CD4-positive, alpha-beta memory T cell (primary cell): ENCODE measurements at places on chromosomes 5 and 9. TPM values are rescaled to one million over a fixed set of nuclear protein-coding genes. Genes with fewer than 3 reads are reported as not detected.

Gene C7
- not detected for total RNA-seq

- DNase-seq = no peak
- H3K36me3 ChIP-seq = no peaks in the 10 kb centered on the region
- no peak overlapping the region for H3K4me3 ChIP-seq
- peaks cover 12% of the 10 kb centered on the region for H3K27me3 ChIP-seq
- no peak overlapping the region for H3K27ac ChIP-seq
Observed at GRCh38 chr5:72125941-72126620, 18.8 kb downstream of the MAP1B start.

DNA sequence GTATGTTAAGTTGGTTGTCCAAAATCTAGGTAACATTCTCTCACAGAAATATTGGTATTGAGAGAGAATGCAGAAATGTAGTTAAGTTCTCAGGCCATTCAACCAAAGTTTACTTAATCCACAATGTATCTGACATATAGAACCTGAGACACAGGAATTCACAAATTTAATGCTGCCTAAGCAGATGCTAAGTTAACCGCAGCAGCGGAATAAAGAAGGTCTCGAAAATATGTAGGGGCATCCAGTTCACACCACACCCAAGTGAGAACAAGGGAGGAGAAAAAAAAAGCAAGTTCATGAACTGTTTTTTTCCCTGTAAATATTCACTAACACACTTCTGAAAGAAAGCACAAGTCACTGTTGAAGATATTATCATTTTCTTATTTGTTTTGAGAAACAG, 194.0 kb downstream of the BNC2 start:
- DNase-seq = no peak
- no peak overlapping the region for H3K27ac ChIP-seq
- no peaks in the 10 kb centered on the region for H3K4me1 ChIP-seq
- no peaks in the 10 kb centered on the region for H3K36me3 ChIP-seq

Gene ACTBL2
- total RNA-seq = not detected

Gene GABRB2
- total RNA-seq = not detected

DNA sequence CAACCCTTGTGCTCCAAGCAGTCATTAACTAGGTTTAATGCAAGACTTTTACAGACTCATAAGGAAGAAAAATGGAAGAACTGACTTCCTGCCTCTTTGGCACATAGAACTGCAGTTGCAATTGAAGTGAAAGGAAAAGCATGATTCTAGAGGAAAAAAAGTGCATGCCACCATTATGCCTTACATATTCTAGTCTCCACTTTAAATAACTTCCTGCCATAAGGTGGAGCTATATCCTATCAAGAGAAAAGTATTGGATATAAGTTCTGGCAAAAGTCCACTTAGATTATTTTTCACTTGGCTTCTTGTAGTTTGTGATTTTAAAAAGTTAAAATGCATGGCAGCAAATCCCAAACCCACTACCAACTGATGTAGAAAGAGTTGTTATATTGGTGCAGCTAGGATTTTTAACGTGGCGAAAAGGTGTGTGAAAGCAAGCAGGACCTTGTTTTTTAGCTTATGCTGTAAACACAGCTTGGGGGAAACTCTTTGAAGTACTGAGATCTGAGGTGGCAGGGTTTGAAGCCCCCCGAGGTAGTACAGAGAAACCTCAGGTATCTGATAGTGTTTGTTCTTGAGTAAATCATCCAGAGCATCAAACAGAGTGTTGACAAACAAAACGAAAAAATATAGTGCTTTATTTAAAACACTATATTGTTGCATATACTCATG, 117.9 kb downstream of the ANXA1 start:
- H3K27me3 ChIP-seq = no peaks in the 10 kb centered on the region
- DNase-seq = no peak
- no peak overlapping the region for H3K4me3 ChIP-seq
- H3K4me1 ChIP-seq = no peaks in the 10 kb centered on the region

Gene FST
- total RNA-seq = 2.3 TPM

Gene CEMIP2
- 89.4 TPM for total RNA-seq

Gene TAF11L5
- not detected for total RNA-seq

Gene CDKN2A
- 6.1 TPM for total RNA-seq

DNA sequence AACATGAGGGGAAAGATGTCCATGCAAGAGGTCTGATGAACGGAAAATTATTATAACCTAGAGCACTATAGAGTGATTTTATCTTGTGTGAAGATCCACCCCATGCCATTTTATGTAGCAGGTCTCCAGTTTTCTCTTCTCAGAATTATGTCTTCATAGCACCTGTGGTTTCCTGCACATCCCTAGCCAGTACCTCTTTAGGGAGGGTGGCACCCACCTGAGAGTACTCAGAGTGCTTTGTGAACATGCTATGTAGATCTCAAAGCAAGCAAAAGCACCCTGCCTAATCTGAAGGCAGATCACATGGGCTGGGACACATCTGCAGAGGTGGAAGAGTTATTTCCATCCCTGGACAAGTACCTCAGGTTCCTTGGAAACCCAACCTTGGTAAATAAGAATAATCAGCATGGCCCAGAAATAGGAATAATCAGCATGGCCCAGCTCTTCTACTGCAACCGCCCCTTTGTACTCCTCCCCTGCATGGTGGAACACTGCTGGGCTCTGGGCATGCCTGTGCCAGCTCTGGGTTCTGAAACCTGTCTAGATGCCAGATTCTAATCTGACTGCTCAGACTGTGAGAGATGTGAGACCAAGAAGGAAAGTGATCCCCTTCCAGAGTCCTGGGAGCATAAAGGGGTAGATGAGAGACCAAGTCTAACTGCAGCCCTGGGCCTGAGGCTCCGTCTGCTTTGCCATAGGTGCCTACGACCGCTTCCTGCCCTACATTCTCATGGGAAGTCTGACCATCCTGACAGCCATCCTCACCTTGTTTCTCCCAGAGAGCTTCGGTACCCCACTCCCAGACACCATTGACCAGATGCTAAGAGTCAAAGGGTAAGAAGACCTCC, 23.7 kb downstream of the SLC22A5 start:
- H3K27me3 ChIP-seq = no peaks in the 10 kb centered on the region
- no peak for DNase-seq
- no peak overlapping the region for H3K4me3 ChIP-seq

- H3K27me3 ChIP-seq = no peaks in the 10 kb centered on the region
Observed at GRCh38 chr5:95962785-95963184, 1.1 kb upstream of the ELL2 start.

- no peaks in the 10 kb centered on the region for H3K27me3 ChIP-seq
- H3K27ac ChIP-seq = no peak overlapping the region
- no peaks in the 10 kb centered on the region for H3K36me3 ChIP-seq
- DNase-seq = no peak
- H3K4me1 ChIP-seq = no peaks in the 10 kb centered on the region
- H3K4me3 ChIP-seq = no peak overlapping the region
Observed at GRCh38 chr5:122259995-122260394, 52.0 kb upstream of the SNCAIP start.

GRCh38 chr9:120538339-120538738, 41.6 kb downstream of the CDK5RAP2 start:
- H3K4me3 ChIP-seq = no peak overlapping the region
- no peaks in the 10 kb centered on the region for H3K27me3 ChIP-seq
- no peak for DNase-seq

GRCh38 chr5:125043781-125044391, 297.4 kb upstream of the ZNF608 start:
- no peaks in the 10 kb centered on the region for H3K27me3 ChIP-seq
- no peaks in the 10 kb centered on the region for H3K4me1 ChIP-seq
- DNase-seq = no peak

Gene KIF20A
- total RNA-seq = not detected

Gene OR2Y1
- total RNA-seq = not detected

Gene FOXD4L6
- total RNA-seq = not detected

DNA sequence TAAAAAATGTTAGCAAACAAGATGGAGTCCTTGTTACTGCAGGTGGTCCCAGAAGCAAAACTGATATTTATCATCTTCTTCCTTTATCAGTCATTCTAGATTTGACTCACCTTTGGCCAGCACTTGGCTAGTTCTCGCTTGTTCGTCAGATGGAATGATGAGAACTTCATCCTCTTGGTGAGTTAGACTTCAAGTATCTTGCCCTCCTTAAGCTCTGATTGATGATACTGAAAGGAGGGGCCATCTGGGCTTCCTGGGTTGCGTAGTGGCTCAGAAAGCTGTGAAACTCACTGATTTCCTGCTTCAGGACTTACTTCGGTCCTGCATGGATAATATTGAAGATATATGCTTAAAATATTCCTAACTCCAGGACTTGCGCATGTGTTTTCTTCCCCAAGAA, 1248.2 kb upstream of the CDH9 start:
- no peaks in the 10 kb centered on the region for H3K4me1 ChIP-seq
- no peak for DNase-seq
- no peaks in the 10 kb centered on the region for H3K36me3 ChIP-seq
- H3K27me3 ChIP-seq = no peaks in the 10 kb centered on the region
- H3K27ac ChIP-seq = no peak overlapping the region

Gene TMEM252
- not detected for total RNA-seq

Gene PCDHGA9
- 0.17 TPM for total RNA-seq

Gene CARD9
- 1.2 TPM for total RNA-seq

Gene CD72
- 6.5 TPM for total RNA-seq
